ENCODE measurements at places on chromosomes 7 and 10.

GRCh38 chr7:150942591-150943452 is 35.3 kb downstream of the KCNH2 start:
- DNase-seq: no peak

GRCh38 chr7:116771640-116772039 is 90.7 kb upstream of the CAPZA2 start:
- no peak for DNase-seq

GRCh38 chr10:108250936-108251620 is 1086.6 kb upstream of the SORCS1 start:
- DNase-seq: no peak

- DNase-seq: no peak
These were observed 12.1 kb upstream of the ZNF786 start for GRCh38 chr7:149102666-149103065.

GRCh38 chr7:140591180-140591902 is 49.3 kb downstream of the DENND2A start:
- no peak for DNase-seq

DNA sequence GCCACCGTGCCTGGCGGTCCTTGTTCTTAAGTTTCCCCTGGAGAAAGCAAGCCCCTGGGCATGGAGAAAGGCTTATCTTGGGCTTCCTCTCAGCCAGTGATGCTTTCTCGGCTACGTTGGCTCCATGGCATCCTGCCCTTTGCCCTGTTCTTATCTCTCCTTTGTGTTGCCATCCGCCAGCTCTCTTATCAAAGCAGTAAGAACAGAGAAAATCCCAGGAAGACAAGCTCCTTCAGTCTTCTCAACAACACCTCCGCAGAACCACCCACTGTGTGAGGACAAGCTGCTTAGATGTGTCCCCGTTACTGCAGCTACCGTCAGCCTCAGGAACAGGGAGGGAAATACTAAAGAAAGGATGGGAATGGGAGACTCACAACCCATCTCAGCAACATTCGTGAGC is 3.3 kb downstream of the PLEKHS1 start:
- no peak for DNase-seq

DNA sequence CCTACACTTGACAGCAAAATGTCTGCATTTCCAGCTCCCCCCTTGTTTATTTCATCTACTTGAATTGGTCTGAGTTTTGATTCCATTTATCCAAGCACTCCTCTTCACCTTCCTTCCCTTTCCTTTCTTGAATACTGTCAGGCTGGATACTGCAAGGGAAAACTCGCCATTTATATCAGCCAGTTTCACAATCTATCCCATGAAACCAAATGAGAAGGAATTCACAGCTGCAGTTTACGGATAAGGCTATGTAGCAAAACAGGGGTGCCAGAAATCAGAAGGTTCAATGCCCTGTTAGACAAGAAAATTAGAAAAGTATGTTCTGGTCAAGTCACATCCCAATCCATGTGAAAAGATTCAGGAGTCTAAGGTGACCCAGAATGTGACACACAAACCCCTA is 28.1 kb downstream of the CCDC6 start:
- no peak for DNase-seq

- DNase-seq: no peak
These were observed 140.3 kb upstream of the FAM20C start for GRCh38 chr7:52100-52499.

- no peak for DNase-seq
These were observed 33.3 kb downstream of the FOXK1 start for GRCh38 chr7:4715410-4715776.

DNA sequence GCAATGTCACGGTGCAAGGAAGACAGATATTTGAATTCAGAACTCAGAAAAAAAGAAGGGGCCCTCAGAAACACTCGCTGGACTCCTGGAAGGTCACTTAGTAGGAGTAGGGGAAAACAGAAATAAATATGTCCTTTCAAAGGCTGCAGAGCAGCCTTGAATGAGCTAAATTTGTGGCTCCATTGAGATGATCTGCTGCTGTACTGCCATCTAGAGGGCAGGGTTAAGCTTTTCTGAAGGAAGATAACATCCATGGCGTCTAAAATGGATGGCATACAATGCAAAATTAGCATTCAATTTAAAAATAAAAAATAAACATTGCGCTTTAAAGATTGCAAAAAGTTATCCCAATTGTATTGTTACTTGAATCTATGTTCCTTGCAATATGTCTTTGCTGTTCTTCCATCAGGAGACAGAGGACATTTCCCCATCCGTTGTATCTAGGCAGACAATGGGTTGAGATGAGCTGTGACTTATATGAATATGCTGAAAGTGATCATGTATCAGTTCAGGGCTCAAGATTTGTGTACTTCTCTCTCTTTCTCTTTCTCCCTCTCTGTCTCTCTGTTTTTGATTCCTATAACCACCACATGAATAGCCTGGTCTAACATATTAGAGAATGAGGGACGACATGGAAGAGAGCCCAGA is 642.2 kb downstream of the SH2D4B start:
- DNase-seq: no peak

DNA sequence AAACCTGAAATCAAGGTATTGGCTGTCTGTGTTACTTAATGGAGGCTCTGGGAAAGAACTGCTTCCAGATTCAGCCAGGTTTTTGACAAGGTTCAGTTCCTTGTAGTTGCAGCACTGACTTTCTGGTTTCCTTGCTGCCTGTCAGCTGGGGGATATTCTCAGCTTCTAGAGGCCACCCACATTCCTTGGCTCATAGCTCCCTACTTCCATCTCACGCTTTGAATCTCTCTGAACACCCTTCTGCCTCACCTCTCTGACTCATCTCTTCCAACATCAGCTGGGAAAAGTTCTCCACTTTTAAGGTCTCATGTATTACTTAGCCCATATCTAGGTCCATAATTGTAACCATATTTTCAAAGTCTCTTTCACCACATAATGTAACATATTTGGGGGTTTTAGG is 22.9 kb upstream of the GPR22 start:
- no peak for DNase-seq

GRCh38 chr7:596819-597182 is 77.2 kb upstream of the PDGFA start:
- no peak for DNase-seq

DNA sequence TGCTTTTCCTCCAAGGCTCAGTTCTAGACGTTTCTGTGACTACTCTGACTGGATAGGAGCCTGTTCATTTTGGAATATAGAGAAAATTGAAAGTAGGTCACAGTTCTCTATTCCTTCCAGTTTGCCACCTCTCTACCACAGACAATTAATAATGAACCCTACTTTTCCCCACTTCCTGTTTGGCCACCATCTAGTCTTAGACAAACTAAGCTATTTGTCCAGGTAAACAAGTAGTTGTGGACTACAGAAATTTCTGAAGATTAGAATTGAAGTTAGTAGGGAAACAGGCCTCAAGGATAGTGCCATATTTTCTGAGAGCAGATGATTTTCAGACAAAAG is 87.0 kb downstream of the AUTS2 start:
- no peak for DNase-seq

- DNase-seq: no peak
These were observed 2.9 kb downstream of the ERLIN1 start for GRCh38 chr10:100182908-100183307.

- DNase-seq: no peak
These were observed 615.1 kb downstream of the SUGCT start for GRCh38 chr7:40749877-40750276.

DNA sequence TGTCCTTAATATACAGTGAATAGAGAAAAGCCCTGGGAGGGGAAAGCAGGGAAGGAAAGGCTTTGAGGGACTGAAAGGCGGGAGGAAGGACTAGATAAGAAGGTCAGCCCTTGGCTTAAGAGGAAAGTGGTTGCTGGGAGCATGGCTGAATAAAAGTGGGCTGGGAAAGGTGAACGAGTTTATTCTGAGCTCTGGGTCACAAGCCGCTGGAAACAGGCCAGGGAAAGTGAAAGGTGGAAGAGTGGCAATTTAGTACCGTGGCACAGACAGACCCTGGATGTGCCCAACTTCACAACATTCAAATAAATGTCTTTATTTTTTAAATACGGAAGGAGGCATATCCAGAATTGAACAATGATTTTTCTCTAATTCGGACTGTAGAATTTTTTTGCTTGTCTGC is 39.7 kb downstream of the TAC1 start:
- DNase-seq: no peak

DNA sequence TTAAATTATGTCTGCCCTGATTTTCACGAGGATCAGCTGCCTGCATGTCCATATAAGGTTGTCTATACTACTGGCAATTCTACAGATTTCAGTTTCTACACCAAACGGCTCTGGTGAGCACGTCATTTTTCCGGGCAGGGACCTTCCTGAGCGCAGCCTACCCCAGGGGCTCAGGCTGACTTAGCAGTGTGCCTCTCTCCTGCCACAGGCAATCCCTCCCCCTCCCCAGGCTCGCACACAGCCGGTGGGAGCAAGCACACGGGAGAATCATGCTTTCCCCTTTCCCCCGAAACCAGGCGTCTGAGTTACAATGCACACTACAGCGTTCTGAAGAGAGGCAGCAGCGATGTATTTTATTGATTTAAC is 1.7 kb downstream of the KLF6 start:
- peak; percentile 68 for DNase-seq

DNA sequence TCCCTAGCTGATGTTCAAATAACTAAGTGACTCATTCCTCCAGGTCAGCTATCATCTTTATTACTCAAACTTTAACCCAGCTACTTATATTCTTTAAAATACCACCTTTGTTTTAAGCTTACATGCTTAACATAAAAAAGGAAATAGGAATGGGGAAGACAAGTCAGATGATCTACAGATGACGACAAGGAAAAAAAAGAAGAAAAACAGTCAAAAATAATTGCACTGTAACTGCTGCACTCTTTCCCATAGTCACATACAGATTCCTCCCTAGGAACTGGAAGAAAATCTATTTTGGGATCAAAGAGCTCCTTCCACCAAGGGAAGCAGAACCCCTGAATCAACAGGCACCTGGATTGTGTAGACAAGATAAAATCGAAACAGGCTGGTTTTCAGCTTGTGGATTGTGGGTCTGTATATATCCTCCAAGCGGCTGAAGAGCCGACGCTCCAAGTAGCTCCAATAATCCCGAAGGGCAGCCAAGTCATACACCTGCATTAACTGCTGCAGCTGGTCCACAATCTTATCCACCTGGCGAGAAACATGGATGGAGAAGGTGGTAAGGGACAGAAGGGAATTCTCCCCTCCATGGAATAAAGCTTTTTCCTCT is 2.0 kb downstream of the WDR91 start:
- DNase-seq: no peak
